ENCODE measurements at places on chromosomes 5 and 9.

DNA sequence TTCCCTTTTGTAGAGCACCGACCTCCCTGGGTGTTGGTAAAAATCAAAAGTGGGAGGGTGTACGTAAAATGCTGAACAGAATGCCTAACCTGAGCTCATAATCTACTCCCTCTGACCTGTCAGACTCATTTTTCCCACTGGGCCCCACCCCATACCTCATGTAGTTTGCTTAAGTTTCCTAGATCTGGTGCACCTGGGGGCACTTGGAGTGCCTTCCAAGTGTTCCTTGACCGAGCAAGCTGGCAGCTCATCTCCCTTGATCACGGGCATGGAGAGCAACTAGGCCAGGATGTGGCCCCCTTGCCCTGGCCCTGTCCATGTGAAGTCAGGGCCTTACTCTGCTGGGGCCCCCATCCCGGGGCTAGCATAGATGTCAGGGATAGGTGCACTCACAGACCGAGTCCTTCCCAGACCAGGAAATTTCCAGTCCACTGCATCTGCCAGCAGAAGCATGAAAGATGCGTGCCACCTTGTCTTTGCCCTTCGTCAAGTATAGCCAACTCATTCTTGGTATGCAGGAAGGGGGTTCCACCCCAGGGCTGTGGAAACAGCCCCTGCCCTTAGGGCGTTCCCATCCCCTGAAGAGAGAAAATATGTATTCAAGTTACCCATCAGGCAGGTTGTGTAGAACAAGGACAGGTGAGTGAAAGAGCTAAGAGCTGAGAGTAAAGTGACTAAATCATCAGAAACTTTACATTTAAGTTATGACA is 41.9 kb downstream of the SLC22A5 start:
- no peak for DNase-seq

DNA sequence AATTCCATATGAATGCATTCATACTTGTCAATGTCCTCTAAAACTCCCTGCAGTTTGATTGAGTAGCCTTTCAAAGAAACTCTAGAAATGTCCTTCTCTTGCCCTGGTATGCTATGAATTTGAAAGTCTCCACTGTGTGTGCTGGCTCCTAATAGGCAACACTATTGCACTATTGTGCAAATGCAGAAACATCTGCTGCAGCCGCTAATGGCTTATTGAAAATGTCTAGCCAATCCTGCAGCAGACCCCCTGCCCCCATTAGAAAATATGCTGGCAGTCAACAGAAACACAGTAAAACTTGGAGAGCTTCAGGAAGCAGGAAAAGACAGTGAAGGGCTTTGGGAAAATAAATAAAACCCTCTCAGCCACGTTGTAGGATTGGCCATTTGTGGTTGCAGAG is 87.3 kb upstream of the GRAMD2B start:
- DNase-seq = no peak

GRCh38 chr9:126791406-126792230 is 13.2 kb upstream of the ZBTB43 start:
- no peak for DNase-seq

GRCh38 chr9:114176624-114177291 is 21.4 kb downstream of the COL27A1 start:
- no peak for DNase-seq

DNA sequence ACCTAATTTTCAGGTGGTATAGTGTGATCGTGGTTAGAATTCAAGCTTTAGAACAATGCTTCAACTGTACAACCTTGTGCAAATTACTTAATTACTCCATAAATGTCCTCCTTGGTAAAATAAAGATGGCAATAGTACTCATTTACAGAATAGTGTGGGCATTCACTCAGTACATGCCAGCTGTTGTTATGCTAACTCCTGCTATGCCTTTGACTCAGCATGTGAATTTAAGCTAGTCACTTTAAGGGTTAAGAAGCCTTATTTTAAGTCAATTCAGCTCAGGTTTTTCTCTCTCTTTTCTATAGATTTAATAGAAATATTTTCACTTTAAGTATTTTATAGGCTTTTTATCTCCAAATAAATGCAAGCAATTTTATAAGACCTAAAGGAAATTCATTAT is 335.6 kb upstream of the ITGA1 start:
- no peak for DNase-seq

GRCh38 chr5:44334622-44335021 is 54.6 kb downstream of the FGF10 start:
- no peak for DNase-seq

GRCh38 chr9:93820667-93821306 is 134.4 kb downstream of the BARX1 start:
- no peak for DNase-seq

GRCh38 chr5:170451747-170452365 is 52.0 kb upstream of the KCNIP1 start:
- DNase-seq = no peak

All from stimulated activated CD4-positive, alpha-beta T cell treated with anti-CD3 and anti-CD28 coated beads, Interleukin-1b, Interleukin-23, amount 100 ng/mL, for 1 hour (primary cell).